ENCODE measurements at places on chromosomes 1 and 21.

GRCh38 chr1:47687631-47688460, 250.0 kb downstream of the FOXD2 start:
- no peak for DNase-seq

DNA sequence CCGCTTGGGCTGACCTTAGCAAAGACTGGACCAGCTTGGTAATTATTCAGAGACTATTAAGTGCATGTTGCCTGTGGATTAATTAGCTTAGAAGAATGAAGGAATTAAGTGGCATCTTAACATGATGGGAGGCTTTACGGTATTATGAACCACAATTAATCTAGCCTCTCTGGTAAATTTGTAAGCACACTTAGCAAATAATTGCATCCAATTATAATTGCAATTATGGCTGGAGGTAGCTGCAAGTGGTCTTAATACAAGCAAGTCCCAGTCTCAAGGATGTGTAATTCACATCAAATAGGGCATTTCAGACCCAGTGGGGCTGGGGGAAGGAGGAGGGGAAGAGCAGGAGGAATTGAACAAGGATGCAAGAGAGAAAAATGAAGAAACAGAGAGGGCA, 151.6 kb downstream of the CNIH3 start:
- DNase-seq, result no peak

DNA sequence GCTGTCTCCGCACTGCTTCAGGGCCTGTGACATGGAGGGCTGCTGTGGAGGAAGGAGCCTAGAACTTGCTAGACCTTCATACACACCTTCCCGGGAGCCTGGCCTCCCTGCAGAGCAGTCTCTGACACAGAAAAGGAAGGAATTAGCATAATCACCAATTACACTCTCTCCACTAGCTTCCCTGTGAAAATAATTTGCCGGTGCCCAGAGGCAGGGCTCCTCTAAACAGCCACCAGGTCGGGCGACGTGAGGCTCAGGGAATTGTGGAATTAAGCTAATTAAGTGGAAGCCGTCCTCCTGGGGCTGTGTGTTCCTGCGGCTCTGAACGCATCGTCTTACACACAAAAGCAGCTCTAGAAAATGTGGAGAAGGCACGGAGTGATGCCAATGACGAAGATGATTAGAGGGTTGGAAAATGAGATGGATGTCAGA, 82.6 kb downstream of the NENF start:
- no peak for DNase-seq

DNA sequence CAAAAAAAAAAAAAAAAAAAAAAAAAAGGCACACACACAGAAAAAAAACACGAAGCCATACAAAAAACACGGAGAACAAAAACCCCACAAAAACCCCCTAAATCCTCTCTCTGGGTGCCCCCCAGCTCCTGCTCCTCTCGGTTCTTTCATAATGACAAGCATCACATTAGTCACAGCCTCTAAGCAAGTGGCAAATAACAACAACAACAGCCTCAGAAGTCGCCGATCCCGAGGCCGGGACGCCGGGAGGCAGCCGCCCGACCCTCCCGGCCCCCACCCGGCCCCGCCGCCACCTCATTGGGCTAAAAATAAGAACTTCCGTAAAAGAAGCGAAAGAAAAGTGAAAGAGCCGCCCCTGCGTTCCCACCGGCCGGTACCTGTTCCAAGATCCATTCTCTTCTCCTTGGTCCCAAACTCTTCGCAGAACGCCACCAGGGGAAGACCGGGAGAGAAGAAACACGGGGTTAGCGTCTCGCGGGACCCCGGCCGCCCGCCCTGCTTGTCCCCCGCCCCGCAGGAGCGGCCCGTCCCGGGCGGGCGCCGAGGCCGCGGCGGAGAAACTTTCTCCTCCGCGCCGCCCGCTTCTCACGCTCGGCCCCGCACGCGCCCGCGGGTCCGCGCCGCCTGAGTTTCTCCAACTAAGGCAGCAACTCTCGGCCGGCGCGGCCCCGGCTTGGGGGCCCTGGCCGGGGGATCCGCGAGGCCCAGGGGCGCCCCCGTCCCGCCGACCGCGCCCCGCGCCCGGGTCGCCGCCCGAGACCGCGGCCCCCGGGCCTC, 102.8 kb downstream of the CASZ1 start:
- peak; percentile 19 for DNase-seq

- no peak for DNase-seq
These were observed 30.9 kb upstream of the RAP1GAP start for GRCh38 chr1:21700094-21700493.

DNA sequence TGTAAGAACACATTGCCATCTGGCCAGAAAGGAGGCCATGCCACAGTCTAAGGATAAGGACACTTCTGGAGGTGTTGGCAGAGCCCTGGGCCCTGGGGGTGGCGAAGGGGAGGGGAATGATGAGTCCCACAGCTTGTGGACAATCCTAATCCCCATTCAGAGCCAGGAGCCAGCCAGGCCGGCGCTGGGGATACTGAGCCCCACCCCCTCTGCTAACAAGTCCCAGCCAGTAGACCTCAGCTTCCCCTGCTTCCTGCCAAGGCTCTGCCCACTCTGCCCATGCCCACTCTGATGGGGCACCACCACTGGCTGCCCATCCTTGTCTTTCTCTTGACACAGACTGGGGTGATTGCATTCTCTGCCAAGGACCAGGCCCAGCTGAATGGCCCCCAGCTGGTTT, 71.9 kb downstream of the NAV1 start:
- no peak for DNase-seq

- no peak for DNase-seq
These were observed 59.8 kb downstream of the KIRREL1 start for GRCh38 chr1:158053276-158053675.

GRCh38 chr21:41622831-41623548, 115.0 kb upstream of the TMPRSS2 start:
- DNase-seq, result no peak

- no peak for DNase-seq
These were observed 84.2 kb downstream of the RYR2 start for GRCh38 chr1:237126180-237126579.

DNA sequence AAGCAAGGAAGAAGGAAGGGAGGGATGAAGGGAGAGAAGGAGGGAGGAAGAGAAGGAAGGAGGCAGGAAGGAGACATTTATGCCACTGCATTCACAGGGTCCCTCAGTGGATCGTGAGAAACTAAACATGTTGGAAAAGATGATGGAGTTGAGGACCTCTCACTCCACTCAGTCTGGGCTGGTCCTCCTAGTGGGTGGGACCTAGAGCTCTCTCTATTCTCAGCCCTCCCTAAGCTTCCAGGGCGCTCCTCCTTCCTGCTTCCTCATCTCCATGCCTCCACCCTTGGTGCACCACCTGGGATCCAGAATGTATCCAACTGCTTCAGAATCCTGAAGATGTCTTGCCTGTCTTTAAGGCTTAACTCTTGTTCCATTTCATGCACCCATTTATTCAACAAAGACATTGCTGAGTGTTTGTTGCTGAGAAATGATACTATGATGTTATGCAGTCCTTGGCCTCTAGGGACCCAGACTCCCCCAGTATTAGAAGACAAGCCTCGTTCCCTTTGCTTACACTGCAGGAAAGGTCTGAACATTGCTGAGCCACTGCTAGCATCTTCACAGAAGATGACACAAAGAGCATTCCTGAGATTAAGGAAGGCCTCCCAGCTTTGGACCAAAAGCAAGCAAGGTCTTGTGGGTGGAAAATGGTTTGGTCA, 88.5 kb downstream of the BEND5 start:
- no peak for DNase-seq

GRCh38 chr1:82483146-82483545, 682.4 kb downstream of the ADGRL2 start:
- DNase-seq, result no peak

GRCh38 chr1:204094313-204094729, 21.4 kb downstream of the SOX13 start:
- no peak for DNase-seq

DNA sequence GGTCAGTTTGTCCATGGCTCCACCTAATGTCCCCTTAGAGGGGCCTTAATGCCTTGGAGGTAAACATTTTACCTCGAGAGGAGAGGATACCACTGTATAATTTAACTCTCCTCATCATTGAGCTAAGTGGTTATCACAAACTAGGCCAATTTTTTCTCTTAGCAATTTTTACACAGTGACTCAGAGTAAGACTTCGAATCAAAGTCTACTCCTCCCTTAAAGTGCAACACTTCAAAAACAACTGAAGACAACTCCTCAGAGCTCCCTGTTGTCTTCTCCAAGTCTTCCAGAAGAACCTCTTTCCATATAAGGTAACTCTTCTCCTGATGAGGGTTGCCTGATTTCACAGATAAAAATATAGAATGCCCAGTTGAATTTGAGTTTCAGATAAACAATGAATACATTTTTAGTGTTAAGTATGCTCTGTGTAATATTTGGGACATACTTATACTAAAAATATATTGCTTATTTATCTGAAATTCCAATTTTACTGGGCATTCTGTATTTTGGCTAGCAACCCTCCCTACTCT, 4.9 kb upstream of the PTGFRN start:
- no peak for DNase-seq

GRCh38 chr1:204634260-204634910, 51.2 kb downstream of the LRRN2 start:
- no peak for DNase-seq

GRCh38 chr1:172999349-172999748, 51.4 kb downstream of the TNFSF18 start:
- no peak for DNase-seq

- DNase-seq, result no peak
These were observed 182.0 kb upstream of the C1orf87 start for GRCh38 chr1:60255565-60255964.

GRCh38 chr1:220331318-220331717, 59.1 kb upstream of the RAB3GAP2 start:
- no peak for DNase-seq

DNA sequence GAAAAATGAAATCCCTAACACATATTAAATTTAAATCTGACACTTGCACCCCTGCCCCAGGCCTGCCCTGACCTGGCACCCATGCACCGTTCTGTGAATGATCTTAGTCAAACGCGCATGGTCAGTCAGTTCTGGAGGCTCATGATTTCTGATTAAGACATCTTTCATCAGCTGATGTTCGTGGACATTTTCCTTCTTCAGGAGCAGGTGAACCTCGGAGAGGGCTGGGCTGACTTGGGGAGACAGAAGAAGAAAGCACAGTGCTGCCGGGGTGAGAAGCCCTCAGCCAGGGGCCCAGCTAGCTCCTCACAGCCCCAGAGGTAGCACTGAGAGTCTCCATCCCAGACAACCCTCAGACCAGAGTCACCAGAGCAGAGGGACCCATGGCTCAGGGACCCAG, 134.5 kb upstream of the AJAP1 start:
- DNase-seq, result no peak

GRCh38 chr1:200922406-200922805, 27.7 kb downstream of the INAVA start:
- no peak for DNase-seq

GRCh38 chr1:54109129-54110090, 43.4 kb downstream of the CDCP2 start:
- DNase-seq, result no peak

DNA sequence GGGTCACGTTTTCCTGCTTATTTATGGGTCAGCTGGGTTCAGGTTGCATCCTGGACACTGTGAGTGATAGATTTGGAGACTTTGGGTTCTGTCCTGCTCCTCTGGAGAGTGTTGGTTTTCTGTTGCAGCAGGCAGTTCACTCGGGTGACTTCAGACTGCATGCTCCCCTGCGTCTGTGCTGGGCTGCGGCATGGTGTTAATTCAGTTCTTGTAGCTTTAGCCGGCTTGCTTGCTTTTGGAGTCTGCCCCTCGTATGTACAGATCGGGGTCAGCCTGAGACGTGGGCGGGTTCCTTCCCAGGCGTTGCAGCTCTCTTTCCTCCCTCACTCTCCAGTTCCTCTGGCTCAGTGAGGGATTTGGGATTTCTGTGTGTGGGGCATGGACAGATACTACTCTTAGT, 38.0 kb downstream of the PCNT start:
- DNase-seq, result no peak

GRCh38 chr21:31538816-31539215, 120.7 kb upstream of the SOD1 start:
- DNase-seq, result no peak

DNA sequence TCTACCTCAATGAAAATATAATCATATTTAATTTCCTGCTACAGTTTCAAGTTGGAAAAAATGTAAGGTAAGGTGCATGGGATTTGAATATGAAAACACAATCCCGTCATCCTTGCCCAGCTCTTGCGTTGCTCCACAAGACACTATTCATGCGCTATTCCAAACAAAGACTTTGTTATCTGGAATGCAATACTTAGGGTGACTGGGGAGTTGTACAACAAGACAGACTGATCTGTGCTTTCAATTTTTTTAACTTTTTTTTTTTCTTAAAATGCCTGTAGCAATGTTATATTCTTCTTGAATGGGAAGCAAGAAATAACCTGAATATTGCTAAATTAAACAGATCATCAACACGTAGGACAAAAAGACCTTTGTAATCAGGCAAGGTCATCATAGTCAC, 1077.2 kb downstream of the TTLL7 start:
- no peak for DNase-seq

DNA sequence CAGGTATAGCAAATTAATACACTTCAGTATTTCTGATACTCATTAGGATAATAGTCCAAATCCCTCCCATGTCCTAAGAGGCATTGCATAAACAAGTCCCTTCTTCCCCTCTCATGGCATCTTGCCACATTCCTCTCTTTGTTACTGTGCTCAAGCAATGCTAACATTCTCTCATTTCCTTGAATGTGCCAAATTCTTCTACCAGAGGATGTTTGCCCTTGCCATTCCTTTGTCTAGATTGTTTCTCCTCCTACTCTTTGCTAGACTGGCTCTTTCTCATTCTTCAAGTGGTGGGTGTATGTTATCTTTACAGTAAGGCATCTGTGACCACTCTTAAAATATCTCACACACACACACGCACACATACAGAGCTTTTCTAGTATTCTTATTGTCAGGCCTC, 621.0 kb upstream of the CXADR start:
- no peak for DNase-seq

DNA sequence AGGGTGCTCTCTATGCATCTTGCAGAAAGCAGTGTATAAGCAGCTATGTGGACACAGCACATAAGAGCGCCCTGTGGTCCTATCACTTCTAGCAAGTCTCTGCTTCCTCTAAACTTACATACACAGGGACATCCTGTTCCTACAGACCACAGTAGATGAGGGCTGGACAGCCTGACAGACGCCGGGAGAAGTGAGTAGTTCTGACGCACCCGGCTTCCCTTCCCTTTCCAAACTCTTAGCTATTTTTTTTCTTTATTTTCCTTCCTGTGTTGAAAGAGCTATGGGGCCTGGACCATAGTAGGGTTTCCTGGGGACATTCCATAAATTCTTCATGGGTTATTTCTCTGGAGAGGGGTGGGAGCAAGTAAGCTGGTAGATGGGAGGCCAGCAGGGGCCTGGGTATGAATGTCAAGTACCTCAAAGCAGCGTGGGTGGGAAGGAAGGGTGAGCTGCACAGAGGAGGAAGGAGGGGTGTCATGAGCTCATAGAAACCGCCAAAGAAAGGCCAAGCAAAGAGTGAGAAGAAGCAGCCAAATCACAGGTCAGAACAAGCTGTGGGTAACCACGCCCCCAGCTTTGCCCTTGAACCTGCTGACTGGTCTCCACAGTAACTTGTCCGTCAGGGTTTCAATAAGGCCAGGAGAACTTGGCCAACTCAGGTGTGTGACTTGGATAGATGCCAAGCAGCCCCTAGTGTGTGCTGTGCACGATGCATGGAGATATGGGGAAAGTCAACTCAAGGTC, 36.6 kb downstream of the PLXNA2 start:
- DNase-seq, result no peak

- DNase-seq, result no peak
These were observed 41.4 kb upstream of the TNR start for GRCh38 chr1:175784831-175785230.
